Putamen (tissue), 1 donor: ENCODE measurements at places on chromosomes 7 and 10.
A peak's percentile ranks its signal among the peaks of the same experiment; 100 is the strongest.

GRCh38 chr7:66845379-66846095 is 75.5 kb upstream of the TMEM248 start:
- no peak for DNase-seq

- DNase-seq, result no peak
Observed at GRCh38 chr10:59960751-59961150, 54.4 kb upstream of the CCDC6 start.

- DNase-seq, result no peak
Observed at GRCh38 chr10:118118716-118119115, 72.0 kb upstream of the RAB11FIP2 start.

GRCh38 chr7:100053215-100053614 is 3.6 kb downstream of the ZSCAN21 start:
- peak; percentile 87 for DNase-seq

GRCh38 chr10:14524691-14525324 is 194.1 kb upstream of the FRMD4A start:
- peak; percentile 22 for DNase-seq

GRCh38 chr7:102892631-102893278 is 20.0 kb upstream of the LRRC17 start:
- no peak for DNase-seq

- DNase-seq, result no peak
Observed at GRCh38 chr10:60661637-60662036, 116.6 kb upstream of the CDK1 start.

GRCh38 chr10:122875843-122876466 is 3.4 kb downstream of the FAM24B start:
- DNase-seq, result no peak

DNA sequence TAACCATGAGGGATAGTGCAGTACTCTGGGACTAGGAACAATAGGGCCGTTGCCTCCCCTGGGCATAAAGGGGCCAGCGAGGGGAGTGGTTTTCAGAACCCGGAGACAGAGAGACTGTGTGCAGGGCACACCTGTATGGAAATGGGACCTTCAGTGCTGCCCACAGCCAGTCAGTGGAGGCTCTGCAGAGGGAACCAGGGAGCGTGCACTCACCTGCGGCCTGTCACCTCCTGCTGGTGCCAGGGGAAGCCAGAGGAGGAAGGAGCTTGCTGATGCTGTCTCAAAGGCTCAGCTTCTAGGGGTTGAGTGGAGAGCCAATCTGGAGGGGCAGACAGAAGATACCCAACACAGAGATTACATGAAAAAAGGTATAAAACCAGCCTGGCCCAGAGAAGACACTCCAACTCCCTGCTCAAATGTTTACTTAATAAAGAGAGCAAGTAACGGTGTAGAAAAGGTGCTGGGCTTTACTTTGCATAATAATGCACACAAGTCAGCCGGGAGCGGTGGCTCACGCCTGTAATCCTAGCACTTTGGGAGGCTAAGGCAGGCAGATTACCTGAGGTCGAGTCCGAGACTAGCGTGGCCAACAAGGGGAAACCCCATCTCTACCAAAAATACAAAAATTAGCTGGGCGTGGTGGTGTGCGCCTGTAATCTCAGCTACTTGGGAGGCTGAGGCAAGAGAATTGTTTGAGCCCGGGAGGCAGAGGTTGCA is 35.5 kb upstream of the WAPL start:
- DNase-seq, result no peak

- no peak for DNase-seq
Observed at GRCh38 chr7:155643804-155644177, 670 bp upstream of the RBM33 start.

GRCh38 chr7:76044375-76044865 is 3.4 kb downstream of the STYXL1 start:
- no peak for DNase-seq

DNA sequence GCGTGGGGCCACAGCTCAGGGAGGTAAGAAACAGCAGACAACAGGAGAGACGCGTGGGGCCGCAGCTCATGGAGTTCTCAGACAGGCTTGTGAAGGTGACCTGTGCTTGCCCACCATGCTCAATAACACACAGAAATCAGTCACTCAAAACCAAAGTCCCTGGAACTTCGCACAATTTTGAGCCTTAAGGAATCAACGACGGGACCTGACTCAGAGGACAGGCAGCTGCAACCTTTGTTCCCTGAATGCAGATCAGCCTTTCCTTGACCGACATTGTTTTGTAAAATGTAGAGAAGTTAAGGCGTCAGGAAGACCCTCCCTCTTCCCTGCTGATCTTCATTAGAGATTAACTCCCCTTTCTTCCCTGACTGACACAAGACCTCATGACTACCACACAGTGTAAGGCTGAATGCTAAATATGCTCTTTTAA is 8.5 kb upstream of the KNDC1 start:
- no peak for DNase-seq

- no peak for DNase-seq
Observed at GRCh38 chr7:94183289-94183749, 179.2 kb upstream of the BET1 start.

- no peak for DNase-seq
Observed at GRCh38 chr7:24964191-24964590, 15.8 kb downstream of the OSBPL3 start.

GRCh38 chr10:75049316-75050148 is 61.9 kb upstream of the SAMD8 start:
- DNase-seq, result no peak

DNA sequence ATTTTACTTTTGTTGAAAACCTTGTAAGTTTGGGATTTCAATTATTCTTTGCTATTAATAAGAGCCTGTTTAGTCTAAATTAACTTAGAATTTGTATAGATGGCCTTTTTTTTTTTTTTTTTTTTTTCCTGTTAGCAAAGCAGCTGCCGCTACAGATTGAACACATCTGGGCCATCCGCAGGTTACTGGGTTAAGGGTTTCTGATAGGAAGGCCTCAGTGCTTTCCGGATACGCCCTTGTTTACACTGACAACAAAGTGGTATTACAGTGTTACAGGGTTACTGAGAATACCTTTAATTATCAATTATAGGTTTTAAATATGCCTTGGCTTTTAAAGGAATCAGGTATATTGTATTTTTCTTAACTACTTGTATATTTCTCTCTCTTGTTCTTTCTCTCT is 76.8 kb downstream of the PTN start:
- no peak for DNase-seq

- DNase-seq, result no peak
Observed at GRCh38 chr10:88222881-88223280, 359.5 kb downstream of the PTEN start.

DNA sequence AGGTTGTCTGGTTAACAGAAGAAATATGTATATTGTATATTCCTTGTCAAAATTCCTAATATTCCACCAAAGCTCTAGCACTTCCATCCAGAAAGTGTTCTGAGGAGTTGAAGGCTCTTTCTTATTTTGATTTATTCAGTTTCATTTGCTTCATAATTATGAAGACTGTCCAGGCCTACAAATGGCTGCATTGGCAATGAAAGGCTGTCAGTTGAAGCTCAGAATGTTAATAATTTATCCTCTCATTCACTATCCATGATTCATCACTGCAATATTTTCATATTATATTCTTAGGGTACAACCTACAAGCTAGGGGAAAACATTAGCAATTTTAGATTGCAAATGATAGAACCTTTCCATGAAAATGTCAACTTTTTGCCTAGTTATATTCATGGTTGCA is 57.3 kb downstream of the ARID5B start:
- no peak for DNase-seq

DNA sequence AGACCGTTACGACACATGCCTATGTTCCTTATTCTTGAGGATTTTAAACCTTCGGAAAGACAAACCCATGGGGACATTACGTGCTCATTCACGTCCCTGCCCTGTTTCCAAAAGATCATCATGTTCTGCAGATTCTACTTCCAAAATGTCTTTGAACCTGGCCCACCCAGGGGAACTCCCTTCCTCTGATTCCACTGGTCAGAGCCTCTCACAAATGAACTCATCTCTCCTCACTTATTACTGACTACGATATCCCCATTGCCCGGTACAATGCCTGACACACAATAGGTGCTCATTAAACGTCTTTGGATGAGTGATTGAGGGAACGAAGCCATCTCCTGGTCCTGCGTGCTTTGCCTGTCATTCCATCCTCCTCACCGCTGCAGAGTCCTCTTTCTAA is 168.3 kb upstream of the RNF32 start:
- DNase-seq, result no peak

GRCh38 chr10:8042721-8043568 is 11.5 kb upstream of the GATA3 start:
- no peak for DNase-seq

DNA sequence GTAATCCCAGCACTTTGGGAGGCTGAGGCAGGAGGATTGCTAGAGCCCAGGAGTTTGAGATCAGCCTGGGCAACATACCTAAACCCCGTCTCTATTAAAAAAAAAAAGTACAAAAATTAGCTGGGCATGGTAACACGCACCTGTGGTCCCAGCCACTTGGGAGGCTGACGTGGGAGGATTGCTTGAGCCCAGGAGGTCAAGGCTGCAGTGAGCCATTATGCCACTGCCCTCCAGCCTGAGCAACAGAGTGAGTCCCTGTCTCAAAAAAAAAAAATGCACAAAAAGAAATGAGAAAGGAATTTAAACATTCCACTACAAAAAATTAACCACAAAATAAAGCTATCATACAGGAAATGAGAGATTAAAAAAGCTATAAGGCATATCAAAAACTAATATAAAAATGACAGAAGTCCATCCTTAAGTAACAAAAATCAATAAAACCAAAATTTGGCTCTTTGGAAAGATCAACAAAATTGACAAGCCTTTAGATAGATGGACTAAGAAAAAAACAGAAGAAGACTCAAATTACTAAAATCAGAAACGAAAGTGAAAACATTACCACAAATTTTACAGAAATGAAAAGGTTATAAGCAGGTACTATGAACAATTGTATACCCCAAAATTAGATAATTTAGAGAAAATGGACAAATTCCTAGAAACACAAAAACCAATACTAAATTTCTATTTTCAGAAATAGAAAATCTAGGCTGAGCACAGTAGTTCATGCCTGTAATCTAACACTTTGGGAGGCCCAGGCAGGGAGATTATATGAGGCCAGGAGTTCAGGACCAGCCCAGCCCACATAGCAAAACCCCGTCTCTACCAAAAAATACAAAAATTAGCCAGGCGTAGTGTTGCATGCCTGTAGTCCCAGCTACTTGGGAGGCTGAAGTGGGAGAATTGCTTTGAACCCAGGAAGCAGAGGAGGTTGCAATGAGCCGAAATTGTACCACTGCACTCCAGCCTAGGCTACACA is 42.4 kb upstream of the NANOS1 start:
- no peak for DNase-seq

GRCh38 chr7:73537051-73537450 is 15.0 kb upstream of the BAZ1B start:
- DNase-seq, result no peak

- DNase-seq, result peak; percentile 6
Observed at GRCh38 chr7:131921016-131921415, 364.6 kb upstream of the PODXL start.

- DNase-seq, result no peak
Observed at GRCh38 chr7:91089382-91089963, 174.8 kb upstream of the FZD1 start.

DNA sequence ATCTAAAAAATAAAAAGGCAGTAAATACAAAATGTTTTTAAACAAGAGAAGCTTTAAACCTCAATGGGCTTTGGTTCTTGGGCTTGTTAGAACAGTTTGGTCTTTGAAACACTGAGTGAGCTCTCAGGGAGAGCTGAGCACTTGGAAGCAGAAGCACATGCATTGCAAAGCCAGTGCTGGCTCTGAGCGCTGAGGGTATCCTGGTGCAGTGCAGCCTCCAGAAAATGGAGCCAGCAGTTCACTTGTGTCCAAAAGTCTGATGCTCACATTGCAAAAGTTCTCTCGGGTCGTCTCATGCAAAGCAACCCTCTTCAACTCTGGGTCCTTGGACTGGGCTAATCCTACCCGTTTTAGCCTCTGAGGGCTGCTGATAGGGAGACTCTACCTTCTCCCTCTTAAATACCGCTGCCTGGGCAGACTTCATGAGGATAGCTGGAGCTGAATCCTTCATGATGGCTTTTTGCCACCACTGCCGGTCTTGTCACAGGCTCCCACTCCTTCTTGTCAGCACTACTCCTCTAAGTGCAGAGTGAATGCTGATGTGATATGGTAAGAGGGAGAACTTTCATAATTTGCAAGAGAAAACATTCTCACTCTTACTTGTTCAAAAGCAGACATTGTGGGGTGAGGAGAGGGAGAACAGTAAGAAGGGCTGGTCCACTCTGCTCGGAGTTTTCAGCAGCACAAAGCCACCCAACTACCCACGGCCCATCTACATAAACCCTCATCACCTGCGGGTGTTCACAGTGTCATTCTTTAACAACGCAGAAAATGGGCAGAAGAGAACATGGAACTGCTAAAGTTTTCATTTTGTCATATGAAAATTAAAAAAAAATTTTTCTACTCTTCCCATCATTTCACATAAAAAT is 42.2 kb upstream of the BMPER start:
- DNase-seq, result peak; percentile 42

DNA sequence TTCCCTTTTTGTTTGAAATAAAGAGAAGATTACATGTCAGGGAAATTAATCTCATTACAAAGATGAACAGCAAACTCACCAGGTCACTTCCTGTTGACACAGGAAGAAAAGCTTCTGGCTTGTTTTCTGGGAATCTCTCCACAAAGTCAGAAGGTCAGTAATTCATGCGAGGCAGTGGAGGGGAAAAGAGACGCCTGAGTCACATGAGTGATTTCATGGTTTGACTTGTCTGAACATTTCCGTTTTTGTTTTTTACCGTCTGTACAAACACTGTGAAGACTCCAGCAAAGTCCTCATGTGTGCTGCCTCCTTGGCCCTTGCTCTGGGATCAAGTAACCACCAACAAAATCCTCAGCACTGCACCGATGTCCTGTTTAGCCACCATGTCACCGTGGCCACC is 2.5 kb upstream of the HABP2 start:
- DNase-seq, result no peak

DNA sequence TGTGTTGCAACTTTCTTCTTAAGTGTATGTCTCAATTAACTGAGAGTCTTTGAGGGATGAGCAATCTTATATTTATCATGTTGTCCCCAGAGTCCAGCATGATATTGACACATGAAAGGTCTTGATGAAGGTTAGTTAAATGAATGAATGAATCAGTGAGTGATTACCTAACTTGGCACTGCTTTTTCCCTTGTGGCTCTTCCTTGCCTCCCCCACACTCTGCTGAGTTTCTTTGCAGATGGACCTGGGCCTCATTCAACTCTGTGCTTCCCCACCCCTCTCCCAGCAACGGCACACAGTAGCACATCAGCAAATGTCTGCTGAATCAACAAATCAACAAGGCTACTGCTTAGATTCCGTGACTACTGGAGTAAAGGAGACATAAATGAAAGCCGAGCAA is 235.1 kb upstream of the CXCL12 start:
- no peak for DNase-seq

- DNase-seq, result no peak
Observed at GRCh38 chr10:107264742-107265141, 100.2 kb upstream of the SORCS1 start.

- DNase-seq, result no peak
Observed at GRCh38 chr7:143987513-143987912, 12.6 kb upstream of the OR6B1 start.

GRCh38 chr10:87685832-87686574 is 26.3 kb downstream of the PAPSS2 start:
- no peak for DNase-seq

- no peak for DNase-seq
Observed at GRCh38 chr7:48426331-48426965, 255.2 kb downstream of the ABCA13 start.

- DNase-seq, result no peak
Observed at GRCh38 chr10:63712717-63713115, 191.5 kb downstream of the REEP3 start.
